ENCODE measurements at places on chromosomes 13 and 19.
A peak's percentile ranks its signal among the peaks of the same experiment; 100 is the strongest.

- H3K4me1 ChIP-seq = no peaks in the 10 kb centered on the region
- no peak overlapping the region for H3K27ac ChIP-seq
- H3K36me3 ChIP-seq = no peaks in the 10 kb centered on the region
- no peak for DNase-seq
- H3K4me3 ChIP-seq = no peak overlapping the region
- H3K27me3 ChIP-seq = no peaks in the 10 kb centered on the region
Observed at GRCh38 chr13:87129602-87130300, 541.4 kb upstream of the SLITRK5 start.

DNA sequence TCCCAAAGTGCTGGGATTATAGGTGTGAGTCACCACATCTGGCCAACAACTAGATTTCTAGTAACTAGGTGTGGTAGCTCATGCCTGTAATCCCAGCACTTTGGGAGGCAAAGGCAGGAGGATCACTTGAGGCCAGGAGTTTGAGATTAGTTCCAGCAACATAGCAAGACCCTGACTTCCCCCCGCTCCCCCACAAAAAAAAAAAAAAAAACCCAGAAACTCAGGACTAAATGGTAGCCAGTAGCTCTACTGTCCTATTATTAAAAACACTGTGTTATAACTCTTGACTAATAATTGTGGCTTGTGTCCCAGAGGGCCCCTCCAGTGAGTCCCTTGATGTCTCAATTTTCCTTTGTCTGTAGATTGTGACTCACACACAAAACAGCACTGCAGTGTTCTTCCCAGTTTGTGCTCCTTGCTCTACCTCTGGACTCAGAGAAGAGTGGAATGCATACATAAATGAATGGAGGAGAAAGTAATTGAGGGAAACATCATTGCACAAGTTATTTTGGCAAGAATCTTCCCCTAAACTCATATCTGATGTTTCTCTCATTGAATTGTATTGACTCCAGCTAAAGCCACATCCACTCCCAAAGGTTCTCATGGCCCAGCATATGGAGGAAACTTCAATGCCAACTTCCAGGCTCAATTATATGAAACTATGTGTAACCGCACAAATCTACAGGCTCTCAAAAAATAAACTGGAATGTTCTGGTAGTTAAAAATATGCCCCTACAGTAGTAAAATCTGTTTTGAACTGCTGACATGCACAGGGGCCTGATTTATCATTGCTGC is 8.8 kb downstream of the TPT1 start:
- peaks cover 77% of the 10 kb centered on the region for H3K36me3 ChIP-seq
- peak overlapping the region; percentile 24 for H3K4me3 ChIP-seq
- peak overlapping the region; percentile 52 for H3K27ac ChIP-seq

DNA sequence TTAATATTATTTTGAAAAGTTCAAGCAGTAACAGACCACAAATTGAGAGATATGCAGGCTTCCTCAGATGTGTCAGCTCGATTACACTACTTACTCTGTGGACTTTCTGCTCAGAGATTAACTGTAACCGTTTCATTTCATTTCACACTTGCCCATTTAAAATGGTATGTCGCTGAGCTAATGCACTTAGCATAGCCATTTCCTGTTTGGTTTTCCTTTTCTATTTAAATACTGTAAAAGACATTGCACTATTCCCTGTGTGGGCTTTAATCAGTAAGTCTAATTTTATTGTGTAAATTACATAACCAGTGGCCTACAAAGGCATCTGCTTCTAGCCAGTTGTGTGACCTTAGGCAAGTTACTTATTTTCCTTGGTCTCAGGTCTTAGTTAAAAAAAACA is 237.6 kb downstream of the LACC1 start:
- no peak overlapping the region for H3K27ac ChIP-seq
- H3K4me3 ChIP-seq = no peak overlapping the region
- no peak for DNase-seq
- H3K4me1 ChIP-seq = no peaks in the 10 kb centered on the region

- H3K4me1 ChIP-seq = no peaks in the 10 kb centered on the region
- no peak for DNase-seq
- no peak overlapping the region for H3K27ac ChIP-seq
Observed at GRCh38 chr19:871446-872265, 12.2 kb downstream of the CFD start.

DNA sequence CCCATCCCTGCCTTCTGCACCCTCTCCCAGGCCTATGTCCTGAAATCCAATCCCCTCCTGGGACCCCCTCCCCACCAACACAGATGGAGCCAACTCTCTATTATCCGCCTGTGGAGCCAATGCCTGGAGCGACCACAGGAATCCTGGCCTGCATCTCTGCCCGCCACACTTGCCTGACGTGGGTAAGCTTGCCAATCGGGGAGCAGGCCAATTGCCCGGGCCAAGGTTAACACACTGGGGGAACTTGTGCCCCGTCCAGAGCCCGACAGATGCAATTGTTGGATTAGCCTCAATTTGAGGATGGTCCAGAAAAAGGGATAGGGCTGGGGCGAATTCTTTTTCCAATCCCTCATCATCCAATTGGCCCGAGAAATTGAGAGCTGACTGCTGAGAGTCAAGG is 5.9 kb downstream of the WIZ start:
- no peak overlapping the region for H3K4me3 ChIP-seq
- no peaks in the 10 kb centered on the region for H3K4me1 ChIP-seq
- DNase-seq = no peak
- H3K27ac ChIP-seq = no peak overlapping the region

DNA sequence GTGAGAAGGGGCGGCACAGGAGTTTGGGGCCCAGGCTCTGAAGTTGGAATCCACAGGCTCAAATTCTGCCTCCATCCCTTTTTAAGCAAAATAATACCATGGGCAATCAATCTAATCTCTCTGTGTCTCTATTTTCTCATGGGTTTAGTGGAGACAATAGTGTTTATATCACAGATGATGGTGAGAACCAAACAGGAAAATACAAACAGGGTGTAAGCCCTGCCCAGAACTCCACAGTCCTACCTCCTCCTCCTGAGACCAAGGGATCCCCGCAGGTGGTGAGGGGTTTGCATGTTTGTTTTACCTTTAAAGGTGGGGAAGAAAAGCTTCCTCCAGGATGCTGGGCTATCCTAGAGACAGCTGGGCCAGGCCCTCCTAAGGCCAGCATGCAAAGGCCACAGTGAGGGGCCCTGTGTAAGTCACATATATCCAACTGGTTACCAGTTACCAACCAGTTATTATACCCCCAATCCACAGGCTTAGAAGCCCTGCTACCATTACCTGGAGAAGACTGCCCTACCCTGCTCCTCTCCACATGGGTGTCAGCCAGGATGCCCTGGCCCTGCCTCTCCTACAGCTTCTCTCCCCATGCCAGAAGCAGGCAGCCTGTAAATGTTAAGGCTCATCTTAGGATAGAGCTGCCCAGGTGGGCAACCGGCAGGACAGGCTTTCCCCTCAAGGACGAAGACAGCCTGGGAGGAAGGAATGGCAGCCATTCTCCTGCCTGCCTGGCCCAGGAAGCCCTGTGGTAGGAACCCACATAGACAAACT is 658.4 kb downstream of the UQCRFS1 start:
- H3K27me3 ChIP-seq = no peaks in the 10 kb centered on the region
- H3K4me3 ChIP-seq = no peak overlapping the region
- no peaks in the 10 kb centered on the region for H3K36me3 ChIP-seq
- H3K4me1 ChIP-seq = no peaks in the 10 kb centered on the region

DNA sequence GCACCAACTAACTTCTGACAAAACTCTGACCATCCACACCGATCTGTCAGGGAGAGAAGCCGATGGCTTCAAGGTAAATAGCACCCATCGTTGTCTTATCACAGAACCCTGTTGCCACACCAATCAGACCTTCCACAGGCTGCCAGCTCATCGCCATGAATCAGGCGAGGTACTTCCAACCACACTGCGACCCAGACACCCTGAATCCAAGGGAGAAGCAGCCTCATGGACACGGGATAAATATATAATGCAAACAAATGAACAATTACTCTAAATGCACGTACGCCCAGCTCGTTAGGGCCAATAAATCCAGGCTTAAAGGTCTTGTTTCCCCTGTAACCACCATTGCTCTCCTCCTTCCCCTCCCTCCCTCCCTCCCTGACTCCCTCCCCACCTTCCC is 20.8 kb downstream of the RANBP3 start:
- no peak overlapping the region for H3K4me3 ChIP-seq
- DNase-seq = no peak
- H3K4me1 ChIP-seq = peaks cover 27% of the 10 kb centered on the region
- no peaks in the 10 kb centered on the region for H3K27me3 ChIP-seq
- H3K27ac ChIP-seq = no peak overlapping the region

GRCh38 chr19:351976-352625 is 7.5 kb upstream of the MIER2 start:
- H3K4me1 ChIP-seq = no peaks in the 10 kb centered on the region
- no peaks in the 10 kb centered on the region for H3K27me3 ChIP-seq
- DNase-seq = no peak
- H3K4me3 ChIP-seq = no peak overlapping the region

DNA sequence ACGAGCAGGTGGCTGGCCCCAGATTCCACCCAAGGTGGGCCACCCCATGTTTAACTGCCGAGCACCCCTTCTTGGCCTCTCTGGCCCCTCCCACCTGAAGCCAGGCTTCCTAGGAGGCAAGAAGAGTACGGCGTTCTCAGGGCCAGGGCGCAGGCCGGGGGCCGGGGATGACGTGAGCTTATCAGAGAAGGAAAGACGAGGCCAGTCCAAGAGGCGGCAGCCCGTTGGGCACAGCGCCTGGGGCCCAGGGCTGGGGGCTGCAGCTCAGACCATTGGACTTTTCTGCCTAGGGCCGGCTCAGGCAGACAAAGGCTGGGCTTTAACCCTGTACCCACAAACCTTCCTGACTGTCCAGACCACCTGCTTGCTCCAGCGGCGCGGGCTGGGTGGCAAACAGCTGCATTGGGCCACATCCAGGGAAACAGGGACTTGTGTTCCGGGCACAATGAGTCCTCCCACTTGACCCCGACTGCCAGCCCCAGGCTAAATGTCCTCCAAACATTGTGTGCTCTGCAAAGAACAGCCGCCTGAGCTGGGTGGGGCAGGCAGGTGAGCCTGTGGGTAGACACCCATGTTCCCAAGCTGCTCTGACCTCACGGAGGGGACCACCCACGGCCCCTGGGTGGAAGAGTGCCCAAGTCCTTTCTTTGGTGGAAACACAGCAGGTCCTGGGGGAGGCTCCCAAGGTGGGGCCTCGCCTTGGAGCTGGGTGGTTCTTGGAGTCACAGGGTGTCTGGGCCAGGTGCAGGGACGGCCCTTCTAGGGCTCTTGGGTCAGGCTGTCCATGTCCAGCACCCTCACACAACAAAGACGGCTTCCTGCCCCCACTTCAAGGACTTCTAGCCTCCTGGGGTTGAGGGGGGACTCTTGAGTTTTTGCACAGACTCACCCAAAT is 21.9 kb downstream of the COMP start:
- no peak overlapping the region for H3K4me3 ChIP-seq
- DNase-seq = no peak
- H3K4me1 ChIP-seq = no peaks in the 10 kb centered on the region
- H3K27ac ChIP-seq = no peak overlapping the region
- peaks cover 4% of the 10 kb centered on the region for H3K36me3 ChIP-seq
- H3K27me3 ChIP-seq = no peaks in the 10 kb centered on the region

GRCh38 chr19:50242581-50242980 is 39.2 kb downstream of the MYH14 start:
- no peak overlapping the region for H3K4me3 ChIP-seq
- no peaks in the 10 kb centered on the region for H3K4me1 ChIP-seq
- DNase-seq = no peak

- DNase-seq = no peak
- no peaks in the 10 kb centered on the region for H3K4me1 ChIP-seq
- H3K27me3 ChIP-seq = peaks cover 53% of the 10 kb centered on the region
- no peaks in the 10 kb centered on the region for H3K36me3 ChIP-seq
- H3K4me3 ChIP-seq = no peak overlapping the region
- H3K27ac ChIP-seq = no peak overlapping the region
Observed at GRCh38 chr19:29655648-29656335, 9.5 kb upstream of the PLEKHF1 start.

DNA sequence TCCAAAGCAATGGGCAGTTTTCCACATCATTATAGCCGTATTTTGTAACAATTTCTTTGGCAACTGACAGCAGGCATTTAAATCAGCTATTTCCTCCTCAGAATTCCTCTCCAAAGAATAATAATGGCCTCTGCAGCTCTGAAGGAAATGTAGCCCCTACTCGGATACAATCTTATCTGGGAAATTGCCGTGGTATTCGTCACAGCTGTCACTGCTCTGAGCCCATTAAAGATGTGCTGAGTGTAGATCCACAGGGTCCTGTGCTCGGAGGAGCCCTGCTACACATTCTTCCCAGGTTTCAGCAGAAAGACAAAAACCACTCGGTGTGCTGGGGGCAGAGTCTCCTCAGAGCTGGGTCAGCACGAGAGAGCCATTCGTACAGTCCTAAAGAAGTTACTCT is 33.1 kb downstream of the MZT1 start:
- H3K27me3 ChIP-seq = no peaks in the 10 kb centered on the region
- H3K36me3 ChIP-seq = no peaks in the 10 kb centered on the region
- H3K4me3 ChIP-seq = no peak overlapping the region
- H3K4me1 ChIP-seq = no peaks in the 10 kb centered on the region
- DNase-seq = no peak
- no peak overlapping the region for H3K27ac ChIP-seq

- peak; percentile 12 for DNase-seq
- no peaks in the 10 kb centered on the region for H3K4me1 ChIP-seq
- no peak overlapping the region for H3K4me3 ChIP-seq
- no peak overlapping the region for H3K27ac ChIP-seq
- H3K27me3 ChIP-seq = no peaks in the 10 kb centered on the region
- H3K36me3 ChIP-seq = no peaks in the 10 kb centered on the region
Observed at GRCh38 chr13:23020246-23020843, 160.4 kb upstream of the SGCG start.

GRCh38 chr19:50314724-50315708 is 14.2 kb downstream of the KCNC3 start:
- peaks cover 11% of the 10 kb centered on the region for H3K36me3 ChIP-seq
- H3K4me3 ChIP-seq = no peak overlapping the region
- DNase-seq = no peak
- no peaks in the 10 kb centered on the region for H3K27me3 ChIP-seq

DNA sequence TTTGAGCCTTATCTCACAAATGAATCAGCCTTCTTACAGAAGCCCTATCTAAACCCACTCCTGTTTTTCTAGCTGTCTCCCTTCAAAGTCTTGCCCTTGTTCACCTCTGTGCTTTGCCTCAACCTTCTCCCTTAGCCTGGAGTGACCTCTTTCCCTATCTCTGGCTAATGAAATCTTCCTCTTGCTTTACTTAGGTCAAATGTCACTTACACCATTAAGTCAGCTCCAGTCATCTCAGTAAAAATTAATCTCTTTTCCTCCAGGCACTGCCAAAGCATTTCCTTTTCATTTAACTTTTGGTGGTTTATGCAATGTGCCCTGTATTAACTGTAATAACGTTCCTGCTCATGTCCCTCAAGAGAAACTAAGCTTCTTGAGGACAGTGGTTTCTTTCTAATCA is 596.5 kb upstream of the MIR17HG start:
- no peaks in the 10 kb centered on the region for H3K27me3 ChIP-seq
- no peak for DNase-seq
- peaks cover 6% of the 10 kb centered on the region for H3K4me1 ChIP-seq

GRCh38 chr13:110548891-110549794 is 12.4 kb downstream of the RAB20 start:
- no peaks in the 10 kb centered on the region for H3K27me3 ChIP-seq
- DNase-seq = no peak
- peaks cover 7% of the 10 kb centered on the region for H3K36me3 ChIP-seq
- no peaks in the 10 kb centered on the region for H3K4me1 ChIP-seq
- H3K27ac ChIP-seq = no peak overlapping the region
- H3K4me3 ChIP-seq = no peak overlapping the region
